ENCODE measurements at places on chromosomes 12 and 14. TPM values are rescaled to one million over a fixed set of nuclear protein-coding genes. Genes with fewer than 3 reads are reported as not detected.

DNA sequence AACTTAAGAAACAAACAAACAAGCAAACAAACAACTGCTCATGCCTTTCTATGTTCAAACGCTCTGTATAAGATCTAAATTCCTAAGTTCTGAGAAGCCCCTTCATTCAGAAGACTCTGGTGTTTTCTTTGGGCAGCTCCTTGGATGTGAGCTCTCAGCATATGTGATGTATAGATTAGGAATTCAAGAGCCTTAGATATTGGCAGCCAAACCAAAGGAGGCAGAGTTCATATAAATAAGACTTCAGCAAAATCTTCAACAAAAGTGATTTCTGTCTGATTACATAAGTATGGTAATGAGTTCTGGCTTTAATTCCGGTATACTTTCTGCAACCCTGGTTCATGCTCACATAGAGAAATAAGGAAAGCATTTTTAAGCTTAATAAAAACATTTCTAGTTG, 145.6 kb downstream of the DYRK2 start:
- no peak for DNase-seq

- DNase-seq = no peak
These were observed 222.5 kb upstream of the GRIP1 start for GRCh38 chr12:66901138-66901932.

Gene ALKBH1
- total RNA-seq = 13.0 TPM

GRCh38 chr14:76050797-76051392, 65.3 kb downstream of the IFT43 start:
- DNase-seq = peak; percentile 46

DNA sequence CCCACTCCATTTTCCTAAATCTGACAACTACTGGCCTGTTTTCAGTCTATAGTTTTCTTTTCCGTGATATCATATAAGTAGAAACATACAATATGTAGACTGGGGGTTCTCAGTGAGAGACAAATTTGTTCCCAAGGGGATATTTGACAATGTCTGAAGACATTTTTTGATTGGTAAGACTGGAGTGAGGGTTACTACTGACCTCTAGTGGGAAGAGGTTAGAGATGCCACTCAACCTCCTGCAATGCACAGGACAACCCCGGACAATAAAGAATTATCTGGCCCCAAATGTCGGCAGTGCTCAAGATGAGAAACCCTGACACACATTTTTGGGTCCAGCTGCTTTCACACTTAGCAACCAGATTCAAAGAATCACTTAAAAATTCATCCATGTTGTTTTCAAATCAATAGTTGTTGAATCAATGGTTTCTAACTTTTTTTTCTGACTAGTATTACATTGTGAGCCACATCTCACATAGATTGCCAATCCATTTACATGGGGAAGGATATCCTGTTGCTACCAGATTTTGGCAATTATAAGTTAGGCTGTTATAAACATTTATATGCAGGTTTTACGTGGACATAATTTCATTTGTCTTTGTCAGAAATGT, 307.1 kb downstream of the RPL10L start:
- DNase-seq = no peak

Gene RASSF8
- total RNA-seq = 63.1 TPM

Gene TGFB3
- 90.7 TPM for total RNA-seq

Gene SMOC1
- 8.0 TPM for total RNA-seq

DNA sequence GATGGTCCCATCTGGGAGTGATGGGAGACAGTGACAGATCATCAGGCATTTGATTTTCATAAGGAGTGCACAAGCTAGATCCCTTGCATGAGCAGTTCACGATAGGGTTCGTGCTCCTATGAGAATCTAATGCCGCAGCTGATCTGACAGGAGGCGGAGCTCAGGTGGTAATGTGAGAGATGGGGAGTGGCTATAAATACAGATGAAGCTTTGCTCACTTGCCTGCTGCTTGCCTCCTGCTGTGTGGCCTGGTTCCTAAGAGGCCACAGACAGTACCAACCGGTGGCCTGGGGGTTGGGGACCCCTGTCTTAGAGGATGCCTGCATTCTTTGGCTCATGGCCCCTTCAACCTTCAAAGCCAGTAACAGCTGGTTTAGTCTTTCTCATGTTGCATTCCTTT, 130.3 kb downstream of the PTPN11 start:
- DNase-seq = no peak

Gene SLC5A8
- total RNA-seq = 0.42 TPM

Gene RPL10L
- total RNA-seq = not detected

Gene RPGRIP1
- 0.48 TPM for total RNA-seq

Gene IL23A
- total RNA-seq = not detected

DNA sequence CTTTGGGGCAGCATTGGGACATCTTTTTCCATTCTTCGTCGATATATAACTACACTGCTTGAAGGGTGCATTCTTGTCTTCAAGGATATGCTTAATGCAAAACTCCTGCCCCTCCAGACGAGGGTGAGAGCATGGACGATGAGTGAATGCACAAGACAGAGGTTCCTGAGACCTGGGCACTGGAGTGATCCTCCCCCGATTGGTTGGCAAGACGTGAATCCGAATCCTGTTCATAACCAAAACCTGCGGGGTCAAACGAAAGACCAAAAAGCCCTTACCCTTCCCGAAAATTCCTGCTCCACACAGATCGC, 684 bp downstream of the KANSL2 start:
- peak; percentile 3 for DNase-seq

- no peak for DNase-seq
These were observed 465 bp downstream of the ADSS1 start for GRCh38 chr14:104724407-104724980.

DNA sequence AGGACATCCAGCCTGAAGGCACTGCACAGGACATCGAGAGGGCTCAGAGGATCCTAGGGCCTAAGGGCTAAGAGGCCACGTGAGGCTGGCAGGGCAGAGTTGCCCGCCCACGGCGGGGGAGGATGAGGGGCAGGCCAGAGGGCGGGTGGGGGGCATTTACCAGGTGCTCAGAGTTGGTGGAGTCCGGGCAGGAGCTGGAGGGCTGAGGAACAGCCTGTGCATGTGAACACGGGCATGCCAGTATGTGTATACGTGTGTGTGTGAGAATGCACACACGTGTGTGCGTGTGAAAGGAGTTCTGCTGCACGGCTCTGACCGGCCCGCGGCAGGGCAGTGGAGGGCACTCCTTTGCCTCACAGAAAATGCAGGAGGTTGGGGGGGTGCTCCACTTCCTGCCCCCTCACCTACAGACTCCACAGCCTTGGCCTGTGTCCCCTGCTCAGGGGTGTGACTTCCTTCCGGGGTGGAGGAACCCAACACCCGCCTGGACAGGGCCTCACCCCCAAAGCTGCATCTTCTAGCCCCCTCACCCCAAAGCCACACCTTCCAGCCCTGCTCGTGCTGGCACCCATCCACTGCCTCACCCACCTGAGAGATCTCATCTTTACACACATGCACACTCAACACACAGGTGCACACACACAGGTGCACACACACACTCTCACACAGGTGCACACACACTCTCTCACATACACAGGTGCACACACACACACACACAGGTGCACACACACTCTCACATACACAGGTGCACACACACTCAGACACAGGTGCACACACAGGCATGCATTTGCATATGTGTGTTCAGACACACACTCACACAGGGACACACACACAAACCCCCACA, 11.8 kb upstream of the GPR132 start:
- DNase-seq = no peak

- DNase-seq = no peak
These were observed 290.0 kb upstream of the NOVA1 start for GRCh38 chr14:26887847-26888246.

DNA sequence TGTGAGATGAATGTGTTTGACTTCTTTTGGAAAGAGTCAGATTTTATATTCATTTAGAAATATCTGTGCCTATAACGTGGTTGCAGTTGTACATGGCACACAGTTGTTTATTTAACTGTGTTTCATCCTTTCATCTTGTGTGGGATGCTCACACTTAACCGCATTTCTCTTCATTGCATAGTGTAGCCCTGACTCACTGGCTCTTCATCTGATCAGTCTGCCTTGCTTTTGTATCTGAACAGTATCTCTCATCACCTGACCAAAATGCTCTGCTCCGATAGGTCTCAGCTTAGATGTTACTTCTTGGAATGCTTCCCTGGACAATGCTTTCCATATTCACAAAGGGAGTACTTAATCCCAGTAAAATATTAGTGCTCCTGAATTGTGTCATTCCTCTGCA, 83.4 kb downstream of the PDE3A start:
- DNase-seq = no peak

Gene SPIC
- 0.42 TPM for total RNA-seq

DNA sequence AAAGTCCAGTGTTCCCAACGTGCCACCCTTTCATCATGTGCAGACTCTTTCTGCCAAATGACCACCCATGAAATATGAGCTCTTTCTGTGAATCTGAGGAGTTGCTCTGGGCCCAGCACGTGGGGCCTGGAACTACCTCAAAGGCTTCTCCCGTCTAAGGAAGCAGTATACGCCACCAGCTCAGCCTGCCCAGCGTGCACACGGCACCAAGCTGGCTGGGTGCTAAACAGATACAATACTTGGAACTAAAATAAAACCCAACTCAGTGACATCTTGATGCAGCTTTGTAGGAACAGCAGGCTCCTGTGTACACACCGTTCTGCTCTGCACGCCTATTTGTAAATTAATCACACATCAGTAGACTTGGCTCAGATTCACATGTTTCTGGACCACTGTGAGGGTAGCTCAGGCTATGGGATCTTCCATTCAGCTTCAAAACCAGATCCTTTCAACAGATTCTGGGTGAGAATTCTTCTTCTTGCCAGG, 74.8 kb downstream of the ARL6IP4 start:
- DNase-seq = no peak

GRCh38 chr12:104565606-104566243, 109.0 kb downstream of the CHST11 start:
- DNase-seq = no peak

- no peak for DNase-seq
These were observed 1.1 kb downstream of the INHBE start for GRCh38 chr12:57456145-57456700.

DNA sequence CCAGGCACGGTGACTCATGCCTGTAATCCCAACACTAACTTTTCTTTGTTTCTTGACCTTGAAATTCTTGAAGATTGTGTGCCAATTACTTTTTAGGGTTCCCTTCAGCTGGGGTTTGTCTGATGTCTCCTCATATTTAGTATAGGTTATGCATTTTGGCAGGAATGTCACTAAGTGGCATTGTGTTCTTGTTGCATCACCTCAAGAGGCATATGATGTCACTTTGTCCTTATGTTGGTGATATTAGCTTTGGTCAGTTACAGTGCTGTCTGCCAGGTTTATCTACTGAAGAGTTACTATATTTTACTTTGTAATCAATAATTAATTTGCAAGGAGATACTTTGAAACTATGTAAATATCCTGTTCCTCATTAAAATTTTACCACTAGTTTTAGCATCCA, 61.0 kb upstream of the BTG1 start:
- no peak for DNase-seq

DNA sequence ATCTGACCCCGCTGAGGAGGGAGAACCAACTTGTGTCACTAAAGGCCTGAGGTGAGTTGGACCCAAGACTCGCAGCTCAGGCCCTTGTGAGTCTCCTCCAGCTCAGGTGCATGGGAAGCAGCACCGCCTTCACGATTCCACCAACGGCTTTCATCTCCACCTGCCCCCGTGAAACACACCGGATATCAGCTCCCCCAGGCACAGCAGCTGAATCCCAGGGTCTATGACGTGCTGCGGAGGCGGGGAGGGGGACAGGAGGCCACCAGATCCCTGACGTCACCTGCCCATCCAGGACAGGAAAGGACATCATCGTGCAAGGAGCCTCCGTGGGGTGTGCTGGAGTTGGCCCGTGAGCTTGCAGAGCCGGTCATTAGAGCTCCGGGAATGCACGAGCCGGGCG, 18.5 kb upstream of the SFSWAP start:
- DNase-seq = no peak

Gene DHRS2
- total RNA-seq = 593 TPM

GRCh38 chr12:31989571-31990362, 30.6 kb downstream of the RESF1 start:
- DNase-seq = no peak

DNA sequence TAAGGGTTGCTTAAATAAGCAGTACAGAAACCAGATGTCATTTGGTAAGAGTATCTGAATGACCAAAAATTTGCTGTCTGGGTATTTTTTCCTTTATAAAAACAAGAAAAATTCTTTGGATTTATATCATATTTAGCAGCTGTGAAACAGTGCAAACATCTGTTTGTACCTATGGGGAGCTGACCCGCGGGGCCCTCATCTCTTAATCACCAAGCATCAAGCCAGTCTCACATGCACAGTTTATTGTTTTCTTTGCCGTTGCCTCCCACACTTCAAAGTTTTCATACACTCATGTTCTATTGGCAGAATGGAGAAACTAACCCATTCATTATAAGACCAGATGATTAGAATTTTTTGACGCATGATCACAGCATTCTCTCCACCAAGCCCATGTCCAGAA, 142.2 kb downstream of the BMP4 start:
- DNase-seq = no peak

GRCh38 chr14:45254771-45255170, 1.8 kb upstream of the MIS18BP1 start:
- no peak for DNase-seq

- no peak for DNase-seq
These were observed 319.4 kb downstream of the SYT1 start for GRCh38 chr12:79183926-79184325.

- DNase-seq = no peak
These were observed 95.7 kb downstream of the RFLNA start for GRCh38 chr12:124390442-124391097.

Gene PROX2
- total RNA-seq = not detected

Gene TFCP2
- total RNA-seq = 20.8 TPM

DNA sequence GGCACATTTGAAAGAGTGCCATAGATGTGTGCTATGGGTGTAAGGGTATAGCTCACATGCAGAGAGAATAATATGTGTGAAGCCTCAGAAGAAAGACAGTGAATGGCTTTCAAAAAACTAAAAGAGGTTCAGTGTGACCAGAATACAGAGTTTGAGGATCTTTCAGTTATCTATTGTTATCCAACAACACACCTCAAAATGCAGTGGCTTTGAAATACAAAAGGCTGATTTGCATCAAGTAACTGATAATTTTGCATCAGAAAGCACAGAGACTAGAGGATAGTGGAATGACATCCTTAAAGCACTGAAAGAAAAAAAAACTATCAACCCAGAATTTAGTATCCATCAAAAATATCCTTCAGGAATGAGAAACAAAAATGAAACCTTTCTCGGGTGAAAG, 131.6 kb upstream of the IGF1 start:
- DNase-seq = no peak

Gene WNT1
- total RNA-seq = not detected

- no peak for DNase-seq
These were observed 1210.6 kb downstream of the TMEM121 start for GRCh38 chr14:106737021-106737420.

GRCh38 chr12:5571115-5571514, 139.2 kb downstream of the NTF3 start:
- no peak for DNase-seq

DNA sequence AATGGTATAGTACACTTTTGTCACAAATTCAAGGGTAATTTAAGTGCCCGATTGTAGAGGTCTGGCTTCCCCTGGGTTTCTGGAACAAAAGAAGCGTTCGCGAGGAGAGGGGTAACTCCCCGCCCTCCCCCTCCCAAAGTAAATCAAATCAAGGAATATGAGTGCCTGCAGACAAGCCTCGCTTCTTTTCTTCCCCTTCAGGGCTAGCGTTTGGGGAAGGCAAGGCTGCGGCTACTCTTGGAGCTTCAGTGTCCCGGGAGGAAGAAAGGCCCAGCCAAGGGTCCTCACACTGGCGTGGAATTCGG, 456 bp upstream of the TMPO start:
- no peak for DNase-seq

Gene LALBA
- total RNA-seq = not detected

GRCh38 chr14:77033622-77034589, 5.4 kb upstream of the IRF2BPL start:
- DNase-seq = no peak

GRCh38 chr14:88681755-88682494, 110.8 kb downstream of the EML5 start:
- DNase-seq = no peak

Gene NFE2
- 0.63 TPM for total RNA-seq
